ENCODE measurements at places on chromosomes 2 and 18. TPM values are rescaled to one million over a fixed set of nuclear protein-coding genes. Genes with fewer than 3 reads are reported as not detected.

DNA sequence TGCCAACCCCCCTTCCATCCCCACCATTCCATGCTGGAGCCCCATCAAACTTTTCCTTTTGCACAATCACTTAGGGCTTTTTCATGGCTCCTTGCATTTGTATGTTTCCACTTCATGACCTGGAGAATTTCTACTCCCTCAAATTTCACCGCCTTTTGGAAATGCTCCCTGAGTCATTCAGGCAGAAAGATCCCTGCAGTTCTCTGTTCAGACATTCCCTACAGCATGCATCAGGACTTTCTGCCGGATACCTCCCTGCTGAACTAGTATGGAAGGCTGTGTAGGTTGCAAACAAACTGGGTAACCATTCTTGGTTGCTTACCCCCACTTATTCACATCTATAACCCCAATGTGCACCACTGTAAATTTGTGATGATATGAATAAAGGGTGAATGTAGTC lies 389.6 kb upstream of the CELF4 start:
- ATAC-seq, result no peak

DNA sequence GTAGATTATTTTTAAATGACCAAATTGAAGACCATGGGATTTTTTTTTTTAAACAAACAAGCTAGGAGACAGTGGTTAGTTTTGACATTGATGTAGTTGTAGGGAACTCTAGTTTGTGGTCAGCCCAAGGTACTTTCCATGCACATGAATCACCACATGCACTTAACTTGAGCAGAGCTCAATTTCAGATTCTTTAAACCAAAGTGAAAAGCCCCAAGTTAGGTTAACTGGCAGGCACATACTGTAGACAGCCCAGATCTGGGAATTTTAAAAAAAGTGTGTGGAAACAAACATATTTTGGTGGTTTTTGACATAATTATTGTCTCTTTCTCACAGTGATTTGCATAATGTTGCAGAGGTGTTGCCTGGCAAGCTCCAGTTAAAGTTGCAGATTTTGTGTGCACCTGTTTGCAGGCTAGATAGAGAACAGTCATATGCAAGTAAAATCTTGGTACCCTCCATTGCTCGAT lies 88.4 kb downstream of the BCL2L11 start:
- ATAC-seq, result peak; percentile 99

DNA sequence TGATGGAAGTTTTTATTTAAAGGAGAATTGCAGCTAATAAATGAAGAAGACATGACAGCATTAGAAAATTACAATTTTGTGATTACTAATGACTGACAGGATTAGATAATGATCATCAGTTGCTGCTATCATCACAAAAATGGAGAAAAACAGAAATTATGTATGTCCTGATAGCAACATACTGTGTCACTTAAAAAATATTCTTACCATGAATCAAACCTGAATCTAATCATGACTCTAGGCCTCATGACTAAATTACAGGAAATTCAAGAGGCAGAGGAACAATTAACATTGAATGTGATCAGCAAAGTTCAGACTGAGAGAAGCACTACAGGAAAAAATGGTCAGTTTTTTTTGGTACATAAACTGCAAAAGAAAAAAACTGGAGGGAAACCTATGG lies 147.8 kb downstream of the PMAIP1 start:
- ATAC-seq, result no peak

DNA sequence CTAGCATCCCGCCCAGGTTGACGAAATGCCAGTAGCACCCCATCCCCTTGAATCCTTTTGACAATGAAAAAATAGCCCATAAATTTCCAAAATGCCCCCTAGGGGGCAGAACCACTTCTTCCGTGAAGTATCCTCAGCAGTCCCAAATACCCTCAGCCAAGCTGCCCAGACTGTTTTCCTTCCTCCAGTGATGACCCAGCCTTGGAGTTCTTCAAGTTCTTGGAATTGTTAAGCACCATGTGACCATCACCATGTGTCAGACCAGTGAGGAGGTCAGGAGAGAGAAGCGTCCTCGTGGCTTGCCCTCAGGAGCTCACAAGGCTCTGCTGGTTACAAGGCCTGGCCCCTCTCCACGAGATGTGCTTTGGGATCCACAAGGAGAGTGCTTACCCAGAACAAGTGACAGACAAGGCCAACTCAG lies 1.4 kb upstream of the SLC23A3 start:
- ATAC-seq, result peak; percentile 48

- ATAC-seq, result no peak
These were observed 453.9 kb upstream of the DDX18 start for GRCh38 chr2:117360586-117360985.

DNA sequence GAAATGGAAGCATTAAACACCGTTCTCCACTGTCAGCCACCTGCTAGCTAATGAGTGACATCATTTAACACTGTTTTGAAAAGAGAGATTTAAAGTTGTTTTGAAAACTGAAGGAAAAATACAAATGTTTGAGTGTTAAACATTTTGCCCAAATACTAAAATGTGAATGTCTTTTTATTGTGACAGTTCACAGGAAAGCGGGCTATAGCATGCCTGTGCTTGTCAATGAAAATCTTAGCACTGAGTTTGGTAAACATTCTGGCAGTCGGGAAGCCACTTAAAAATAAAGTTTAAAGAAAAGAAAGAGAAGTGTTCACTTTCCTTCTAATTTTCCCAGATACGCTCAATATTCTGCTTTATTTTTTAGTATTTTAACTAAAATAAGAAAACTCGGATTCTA lies 40.3 kb upstream of the SMIM21 start:
- no peak for ATAC-seq

DNA sequence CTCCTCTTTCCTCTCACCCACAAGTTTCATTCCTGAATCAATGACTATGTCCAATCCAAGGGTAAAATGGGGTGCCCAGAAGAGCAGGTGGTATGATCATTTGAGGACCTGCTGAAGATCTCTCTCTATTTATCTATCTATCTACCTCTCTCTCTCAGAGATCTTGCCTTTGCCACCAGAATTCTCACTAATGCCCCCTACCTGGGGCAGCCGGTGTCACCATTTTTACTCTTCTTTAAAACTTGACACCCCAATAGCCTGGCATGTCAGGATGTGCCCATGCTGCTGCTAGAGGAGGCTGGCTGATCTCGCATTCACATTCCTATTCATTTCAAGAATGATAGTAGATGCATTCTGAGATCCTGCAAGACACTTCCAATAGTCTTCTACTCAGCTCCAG lies 24.3 kb upstream of the RPIA start:
- no peak for ATAC-seq

DNA sequence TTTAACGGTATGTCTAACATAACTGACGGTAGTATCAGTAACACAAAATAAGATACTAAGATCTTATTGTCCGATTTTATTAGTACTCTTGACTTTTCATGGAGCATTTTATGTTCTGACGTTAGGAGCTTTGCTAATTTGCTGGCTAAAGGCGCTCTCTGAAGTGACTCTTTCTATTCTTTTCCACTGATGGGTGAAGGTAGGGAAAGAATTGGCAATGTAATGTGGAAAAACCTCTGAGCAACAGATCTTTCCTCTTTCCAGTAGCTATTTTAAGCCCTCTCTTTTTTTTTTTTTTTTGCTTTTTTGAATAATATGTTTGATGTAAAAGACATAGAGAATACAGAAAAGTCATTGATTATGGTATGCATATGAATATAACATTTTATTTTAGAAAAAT lies 4.6 kb downstream of the CCNYL1 start:
- ATAC-seq, result no peak

GRCh38 chr18:40249390-40250080 lies 1705.5 kb upstream of the PIK3C3 start:
- no peak for ATAC-seq

- no peak for ATAC-seq
These were observed 777.6 kb upstream of the SOX11 start for GRCh38 chr2:4914551-4914950.

DNA sequence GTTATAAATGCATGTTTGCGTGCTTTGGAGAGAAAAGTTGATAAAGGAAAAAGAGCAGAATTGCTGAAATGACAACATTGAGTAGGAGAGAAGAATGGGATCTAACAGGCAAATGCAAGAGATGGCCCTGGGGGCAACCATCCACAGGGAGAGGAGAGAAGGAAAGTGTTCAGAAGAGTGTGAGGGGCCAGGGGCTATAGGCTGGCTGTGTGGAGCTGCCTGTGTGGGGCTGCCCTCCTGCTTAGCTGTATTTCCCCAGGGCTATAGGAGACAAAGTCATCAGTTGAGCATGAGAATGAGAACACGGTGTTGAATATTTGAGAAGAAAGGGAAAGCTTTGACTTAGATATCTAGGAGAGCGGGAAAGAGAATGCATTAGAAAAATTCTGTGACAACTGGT lies 572.0 kb downstream of the SOX11 start:
- no peak for ATAC-seq

- no peak for ATAC-seq
These were observed 1.3 kb downstream of the ITM2C start for GRCh38 chr2:230865766-230866755.

DNA sequence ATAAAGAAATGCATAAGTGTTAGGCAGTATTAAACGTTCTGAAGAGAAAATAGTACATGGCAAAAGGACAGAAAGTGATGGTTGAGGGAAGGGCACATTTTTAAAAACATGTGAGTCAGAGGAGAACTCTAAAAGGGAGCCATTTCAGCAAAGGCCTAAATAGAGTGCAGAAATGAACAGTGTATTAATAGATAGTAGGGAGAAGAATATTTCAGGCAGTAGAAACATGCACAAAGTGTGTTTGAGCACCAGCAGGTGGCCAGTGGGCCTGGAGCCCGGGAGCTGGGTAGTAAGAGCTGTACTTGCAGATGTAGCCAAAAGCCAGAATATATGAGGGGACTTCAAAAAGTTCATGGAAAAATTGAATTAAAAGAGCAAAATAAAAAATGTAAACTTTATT lies 288.1 kb upstream of the FIGN start:
- no peak for ATAC-seq

- ATAC-seq, result peak; percentile 93
These were observed 57.4 kb upstream of the EPAS1 start for GRCh38 chr2:46239847-46240181.

- no peak for ATAC-seq
These were observed 28.4 kb downstream of the NAB1 start for GRCh38 chr2:190677255-190677654.

GRCh38 chr2:238059505-238059904 lies 1.3 kb upstream of the SCLY start:
- ATAC-seq, result no peak

- no peak for ATAC-seq
These were observed 292.7 kb downstream of the ERBB4 start for GRCh38 chr2:212245880-212246279.

DNA sequence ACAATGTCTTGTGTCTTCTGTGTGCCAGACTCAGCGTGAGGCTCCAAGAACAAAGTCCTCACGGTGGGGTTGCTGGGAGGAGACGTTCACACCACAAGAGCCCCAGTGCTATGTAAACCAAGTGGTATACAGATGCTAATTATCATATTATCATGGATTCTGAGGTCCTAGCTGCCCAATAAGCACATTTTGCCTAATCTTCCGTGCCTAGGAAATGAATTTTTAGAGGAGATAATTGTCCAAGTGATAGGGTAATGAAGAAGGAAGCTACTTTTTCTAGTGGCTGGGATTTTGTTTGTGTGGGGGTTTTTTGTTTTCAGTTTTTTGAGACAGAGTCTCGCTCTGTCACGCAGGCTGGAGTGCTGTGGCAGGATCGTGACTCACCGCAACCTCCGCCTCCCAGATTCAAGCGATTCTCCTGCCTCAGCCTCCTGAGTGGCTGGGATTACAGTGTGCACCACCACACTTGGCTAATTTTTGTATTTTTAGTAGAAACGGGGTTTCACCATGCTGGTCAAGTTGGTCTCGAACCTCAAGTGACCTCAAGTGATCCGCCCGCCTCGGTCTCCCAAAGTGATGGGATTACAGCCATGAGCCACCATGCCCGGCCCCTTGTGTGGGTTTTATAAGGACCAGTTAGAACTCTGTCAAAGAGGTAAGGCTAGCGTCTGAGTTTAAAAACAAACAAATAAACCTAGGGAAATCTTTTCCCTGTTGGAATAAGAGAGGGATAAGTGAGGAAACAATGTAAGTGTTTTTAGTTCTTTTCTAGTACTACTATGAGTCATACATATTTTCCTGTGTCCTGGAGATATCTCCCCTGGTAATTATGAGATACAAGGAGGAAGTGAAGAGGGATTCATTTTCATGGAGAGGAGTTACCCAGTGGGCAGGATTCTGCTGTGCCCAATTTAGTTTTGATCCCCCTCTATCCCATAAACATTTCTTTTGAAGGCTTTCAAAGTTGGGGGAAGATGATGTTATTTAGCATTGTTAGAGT lies 9.5 kb upstream of the SMAD7 start:
- no peak for ATAC-seq

- peak; percentile 14 for ATAC-seq
These were observed 84.5 kb downstream of the ABI2 start for GRCh38 chr2:203412546-203413331.

- ATAC-seq, result no peak
These were observed 1605.6 kb upstream of the ZEB2 start for GRCh38 chr2:146125551-146125950.

GRCh38 chr2:3637692-3638455 lies 20.1 kb upstream of the ALLC start:
- ATAC-seq, result no peak

DNA sequence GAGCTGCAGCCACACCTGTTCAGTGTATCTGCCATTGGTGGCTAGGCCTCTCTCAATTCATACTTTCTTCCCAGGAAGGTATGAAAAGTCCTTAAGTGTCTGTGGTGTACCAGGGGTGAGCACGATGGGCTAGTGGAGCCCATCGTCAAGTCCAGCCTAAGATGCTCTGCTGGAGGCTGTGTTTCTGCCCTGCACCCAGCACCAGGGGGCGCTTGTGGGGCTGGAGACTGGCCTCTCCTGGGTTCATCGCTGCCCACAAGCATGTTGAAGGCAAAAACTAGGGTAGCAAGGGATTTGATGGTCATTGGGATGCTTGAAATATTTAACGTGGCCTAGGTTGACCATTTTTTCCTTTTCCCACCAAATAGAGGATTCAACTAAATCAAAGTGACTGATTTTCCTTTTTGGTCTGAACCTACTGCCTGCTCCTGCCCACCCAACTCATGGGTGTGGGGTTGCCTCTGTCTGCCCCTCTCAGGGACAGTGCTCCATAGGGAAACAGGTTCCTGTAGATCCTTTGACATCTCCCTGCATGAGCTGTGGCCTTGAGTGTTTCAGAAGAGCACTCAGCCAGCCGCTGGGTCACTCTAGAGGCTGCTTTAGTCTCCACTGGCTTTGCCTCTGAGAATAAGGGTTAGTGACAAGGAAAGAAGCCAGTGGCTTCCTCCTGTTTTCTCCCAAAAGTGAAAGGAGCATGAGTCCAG lies 59.0 kb downstream of the TPGS2 start:
- ATAC-seq, result no peak

GRCh38 chr2:142165790-142166189 lies 35.0 kb upstream of the LRP1B start:
- no peak for ATAC-seq

- no peak for ATAC-seq
These were observed 252.9 kb downstream of the ATAD2B start for GRCh38 chr2:23673830-23674679.

- no peak for ATAC-seq
These were observed 57.9 kb upstream of the MSH2 start for GRCh38 chr2:47344890-47345589.

Gene FRZB
- not detected for total RNA-seq

Gene PPP1CB
- 227 TPM for total RNA-seq

Gene IL1RL2
- 0.41 TPM for total RNA-seq

Gene BOLL
- total RNA-seq, result not detected

Gene RABL2A
- 14.2 TPM for total RNA-seq

Gene UGT1A8
- 0.42 TPM for total RNA-seq

Gene LRRC30
- total RNA-seq, result not detected

Gene CXCR2
- total RNA-seq, result not detected

Gene CENPO
- total RNA-seq, result 54.8 TPM

Gene KCNS3
- total RNA-seq, result not detected

Gene DNAJC5G
- not detected for total RNA-seq

Gene MARS2
- 20.6 TPM for total RNA-seq
